ENCODE measurements at places on chromosomes 3 and 15. TPM values are rescaled to one million over a fixed set of nuclear protein-coding genes. Genes with fewer than 3 reads are reported as not detected.

Gene LMAN1L
- total RNA-seq = not detected

Gene MORC1
- 0.06 TPM for total RNA-seq

Gene SLC38A3
- total RNA-seq = 1.6 TPM

Gene ATP13A4
- total RNA-seq = 3.7 TPM

Gene NR1I2
- 0.38 TPM for total RNA-seq

Gene EFCC1
- 3.7 TPM for total RNA-seq

Gene SH2D7
- total RNA-seq = not detected

Gene UBAP1L
- 5.4 TPM for total RNA-seq

Gene CCR9
- total RNA-seq = 0.22 TPM

Gene PRSS50
- 0.35 TPM for total RNA-seq

Gene WDR72
- total RNA-seq = 55.7 TPM

DNA sequence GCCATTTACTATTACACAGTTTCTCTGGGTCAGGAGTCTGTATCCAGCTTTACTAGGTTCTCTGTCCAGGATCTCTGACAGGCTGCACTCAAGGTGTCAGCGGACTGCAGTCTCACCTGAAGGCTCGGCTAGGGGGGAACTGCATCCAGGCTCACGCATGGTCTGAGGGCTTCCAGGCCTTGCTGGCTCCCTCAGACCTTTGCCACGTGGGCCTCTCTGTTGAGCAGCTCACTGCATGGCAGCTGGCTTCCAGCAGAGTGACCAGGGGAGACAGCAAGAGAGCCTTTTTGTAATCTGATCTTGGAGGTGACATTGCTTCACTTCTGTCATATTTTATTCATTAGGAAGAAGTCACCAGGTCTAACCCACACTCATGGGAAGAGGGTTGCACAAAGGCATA lies 152.3 kb downstream of the CACNA2D3 start:
- no peak for DNase-seq

DNA sequence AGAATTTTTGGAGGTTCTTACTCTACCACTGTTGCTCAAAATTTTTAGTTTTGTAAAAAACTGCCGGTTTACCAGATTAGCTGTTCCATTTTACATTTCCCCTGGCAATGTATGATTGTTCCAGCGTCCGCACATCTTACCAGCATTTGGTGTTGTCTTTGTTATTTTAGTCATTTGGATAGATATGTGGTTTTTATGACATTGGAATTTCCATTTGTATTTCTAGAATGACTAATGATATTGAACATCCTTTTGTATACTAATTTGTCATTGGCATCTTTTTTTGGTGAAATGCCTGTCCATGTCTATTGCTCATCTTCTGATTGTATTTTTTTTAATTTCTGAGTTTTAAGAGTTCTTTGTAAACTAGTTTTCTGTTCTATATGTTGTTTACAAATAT lies 28.5 kb downstream of the LRRC28 start:
- DNase-seq = no peak

- no peak for DNase-seq
These were observed 100.4 kb upstream of the PHLDB2 start for GRCh38 chr3:111758642-111759041.

- DNase-seq = no peak
These were observed 20.2 kb upstream of the KIF23 start for GRCh38 chr15:69393831-69394491.

GRCh38 chr15:42349186-42349585 lies 10.1 kb upstream of the CAPN3 start:
- DNase-seq = no peak

GRCh38 chr3:151987893-151988292 lies 114.5 kb downstream of the SUCNR1 start:
- DNase-seq = no peak

- DNase-seq = no peak
These were observed 22.7 kb downstream of the IREB2 start for GRCh38 chr15:78460737-78461136.

DNA sequence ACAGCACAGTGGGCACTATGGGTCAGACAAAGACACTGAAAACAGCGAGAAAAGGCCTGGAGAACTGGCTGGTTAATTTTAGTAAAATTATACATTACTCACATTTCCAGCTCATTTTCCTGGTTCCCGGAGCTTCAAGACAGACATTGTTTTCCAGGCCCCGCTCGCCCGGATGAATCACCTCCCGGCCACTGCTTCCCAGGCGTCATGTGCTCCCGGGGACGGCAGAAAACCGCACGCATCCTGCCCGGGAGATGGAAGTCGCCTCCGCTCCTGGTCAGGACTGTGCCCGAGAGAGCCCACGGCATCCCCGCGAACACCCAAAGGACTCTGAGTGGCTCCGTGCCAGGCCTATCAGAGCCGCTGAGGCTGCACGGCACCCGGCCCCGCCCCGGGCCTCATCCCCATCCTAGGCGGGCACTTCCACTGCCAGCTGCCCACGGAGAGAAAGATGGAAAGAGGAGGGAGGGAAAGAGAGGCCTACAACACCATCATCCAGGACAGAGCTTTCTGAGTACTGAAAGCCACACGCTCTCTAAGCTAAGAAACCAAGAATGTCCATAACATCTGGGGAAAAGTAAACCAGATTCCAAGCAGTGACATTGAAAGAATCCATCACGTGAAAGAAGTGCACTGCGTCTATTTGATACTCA lies 75.1 kb downstream of the VGLL4 start:
- no peak for DNase-seq

GRCh38 chr3:157829786-157830185 lies 276.4 kb downstream of the SHOX2 start:
- DNase-seq = no peak

GRCh38 chr15:42483677-42484076 lies 7.3 kb downstream of the ZNF106 start:
- no peak for DNase-seq

- DNase-seq = no peak
These were observed 346.6 kb downstream of the ERC2 start for GRCh38 chr3:56121716-56122115.

GRCh38 chr15:90845201-90845949 lies 23.0 kb upstream of the FURIN start:
- DNase-seq = no peak

DNA sequence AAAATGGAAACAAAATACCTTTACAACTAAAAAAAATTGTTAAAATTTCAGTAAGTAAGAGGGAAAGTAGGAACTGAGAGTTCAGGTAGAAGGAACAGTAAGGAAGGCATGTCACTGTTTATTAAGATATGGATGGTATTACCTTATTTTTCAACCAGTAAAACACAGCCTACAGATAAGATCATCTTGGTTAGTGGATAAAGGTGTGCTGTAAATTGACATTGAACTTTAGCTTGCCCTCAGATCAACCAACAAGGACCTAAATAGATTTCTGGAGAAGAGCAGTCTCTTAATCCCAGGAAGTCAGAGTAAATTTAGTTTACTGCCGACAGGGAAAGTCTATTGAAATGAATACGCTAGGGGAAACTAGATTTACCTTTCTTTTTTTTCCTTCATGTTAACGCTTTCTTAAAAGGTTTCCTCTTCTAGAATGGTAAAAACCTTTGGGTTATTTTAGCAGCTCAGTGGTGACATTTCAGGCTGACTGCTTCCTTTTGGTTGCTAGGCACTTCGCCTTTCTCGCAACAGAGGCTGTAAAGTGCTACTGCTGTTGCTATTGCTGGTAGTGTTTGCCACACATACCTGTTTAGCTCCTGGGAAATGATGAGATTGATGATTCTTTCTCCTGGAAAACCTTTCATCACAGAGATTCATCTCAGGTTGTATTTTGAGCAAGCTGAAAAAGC lies 12.9 kb downstream of the DZIP3 start:
- peak; percentile 45 for DNase-seq

- no peak for DNase-seq
These were observed 53.4 kb downstream of the RPLP1 start for GRCh38 chr15:69505956-69506556.

DNA sequence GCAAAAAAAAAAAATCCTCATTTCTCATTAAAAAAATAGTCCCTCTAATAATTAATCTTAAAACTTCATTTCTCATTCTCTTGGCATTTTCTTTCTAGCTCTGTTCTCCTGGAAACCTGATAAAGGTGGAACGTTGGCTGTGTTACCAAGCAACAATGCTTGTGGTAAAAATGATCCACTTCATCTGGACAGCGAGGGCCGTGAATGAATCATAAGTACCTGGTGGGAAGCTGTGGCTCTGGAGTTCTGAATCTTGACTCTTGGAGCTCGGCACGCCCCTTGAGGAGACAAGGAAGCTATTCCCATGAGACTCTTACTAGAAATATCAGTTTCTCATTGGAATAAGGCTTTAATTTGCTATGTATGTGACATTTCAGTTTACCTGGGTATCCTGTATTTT lies 32.5 kb downstream of the BCL2L10 start:
- DNase-seq = no peak
